Hematopoietic multipotent progenitor cell treated with erythropoietin and hydrocortisone succinate and interleukin-3 and kit ligand, for 6 days (in vitro differentiated cells): ENCODE measurements at places on chromosomes 11 and 22.

GRCh38 chr22:33332538-33332937 lies 274.4 kb upstream of the SYN3 start:
- no peak for DNase-seq

DNA sequence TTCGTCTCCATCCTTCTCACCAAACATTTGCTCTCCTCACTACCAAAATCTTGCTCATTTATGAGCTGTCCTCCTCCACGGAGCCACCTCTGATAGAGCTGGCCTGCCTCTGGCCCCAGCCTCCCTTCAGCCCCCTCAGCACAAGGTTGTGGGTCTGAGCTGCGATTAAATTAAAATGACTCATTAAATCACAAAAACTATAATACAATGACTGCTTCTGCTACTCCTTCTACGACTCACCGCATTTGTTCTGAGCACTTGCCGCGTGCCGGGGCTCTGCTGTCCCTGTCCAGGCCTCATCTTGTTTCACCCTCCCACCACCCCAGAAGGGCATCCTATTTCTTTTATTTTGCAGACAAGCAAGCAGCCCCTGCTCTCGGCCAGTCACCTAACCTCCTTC lies 49.2 kb upstream of the TIMP3 start:
- no peak for DNase-seq

DNA sequence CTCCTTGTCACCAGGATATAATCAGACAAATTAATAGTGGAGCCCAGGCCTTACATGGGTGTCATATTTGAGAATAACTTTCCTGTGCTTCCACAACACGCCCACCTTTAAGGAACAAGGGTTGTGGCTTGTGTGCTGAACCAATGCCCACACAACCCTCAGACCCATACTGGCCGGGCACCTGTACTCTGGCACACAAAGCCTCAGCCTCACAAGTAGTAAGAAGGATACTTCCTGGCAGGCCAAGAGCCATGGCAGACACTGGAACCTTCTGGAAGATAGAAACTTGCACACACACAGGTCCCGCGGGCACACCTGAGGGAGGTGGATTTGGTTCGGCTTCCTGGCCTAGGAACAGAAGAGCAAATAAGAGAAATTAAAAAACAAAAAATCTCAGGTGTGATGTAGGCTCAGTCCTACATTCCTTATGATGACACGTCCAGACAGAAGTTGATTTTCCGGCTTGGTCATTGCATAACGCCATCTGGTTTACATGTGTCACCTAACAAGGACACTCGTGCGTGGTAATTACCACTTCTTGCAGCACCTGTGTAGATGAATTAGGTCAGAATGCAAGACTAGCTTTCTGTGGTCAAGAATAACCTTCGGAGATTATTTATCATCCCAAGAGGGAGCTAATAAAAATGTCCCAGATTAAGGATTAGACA lies 5.8 kb upstream of the BRD1 start:
- DNase-seq, result no peak

- DNase-seq, result no peak
Measured at GRCh38 chr11:117583063-117583801, 213.8 kb downstream of the DSCAML1 start.

GRCh38 chr11:64441127-64441526 lies 82.2 kb downstream of the RPS6KA4 start:
- DNase-seq, result no peak

- no peak for DNase-seq
Measured at GRCh38 chr22:26907366-26907765, 250.0 kb downstream of the MIAT start.

- DNase-seq, result no peak
Measured at GRCh38 chr11:42837994-42838393, 473.8 kb upstream of the API5 start.

GRCh38 chr22:17964156-17964555 lies 60.2 kb downstream of the MICAL3 start:
- DNase-seq, result peak; percentile 48

- DNase-seq, result no peak
Measured at GRCh38 chr22:36727110-36727509, 23.6 kb upstream of the CACNG2 start.
